ENCODE measurements at places on chromosomes 7 and 10.

DNA sequence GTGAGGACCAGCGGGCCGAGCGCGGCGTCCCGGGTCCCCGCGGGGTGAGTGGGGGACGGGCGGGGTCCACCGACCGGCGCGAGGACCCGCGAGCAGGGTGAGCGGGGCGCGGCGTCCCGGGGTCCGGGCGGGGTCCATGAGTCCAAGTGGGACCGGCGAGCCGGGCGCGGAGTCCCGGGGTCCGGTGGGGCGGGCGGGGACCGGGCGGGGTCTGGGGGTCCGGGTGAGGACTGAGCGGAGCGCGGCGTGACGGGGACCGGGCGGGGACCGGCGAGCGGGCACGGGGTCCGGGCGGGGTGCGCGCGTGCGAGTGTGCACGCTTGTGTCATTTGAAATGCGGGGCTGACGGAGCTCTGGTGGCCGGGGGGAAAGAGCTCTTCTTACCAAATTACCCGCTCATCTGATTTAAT, 765 bp downstream of the CELF2 start:
- no peak for DNase-seq

GRCh38 chr10:78432583-78432982, 398.9 kb downstream of the RPS24 start:
- DNase-seq, result no peak

- no peak for DNase-seq
These were observed 1.3 kb downstream of the HOXA7 start for GRCh38 chr7:27154901-27155815.

DNA sequence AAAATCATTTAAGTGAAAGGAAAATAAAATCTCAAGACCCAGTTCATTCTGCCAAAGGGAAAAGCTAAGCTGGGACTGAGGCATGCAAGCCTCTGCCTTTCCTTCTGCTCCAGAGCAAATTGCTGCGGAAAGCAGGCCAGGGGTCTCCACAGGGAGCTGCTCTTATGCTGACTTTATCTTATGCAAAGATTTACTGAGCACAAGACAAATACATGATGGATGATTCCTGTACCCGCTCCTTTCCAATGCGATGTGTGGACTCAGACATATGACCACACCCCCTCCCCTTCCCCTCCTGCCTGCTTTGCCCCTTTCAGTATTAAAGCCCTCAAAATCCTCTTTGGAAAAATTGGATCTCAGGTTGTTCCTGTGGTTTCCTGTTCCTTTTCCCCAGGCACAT, 74.2 kb upstream of the INSIG1 start:
- DNase-seq, result no peak

GRCh38 chr7:7017707-7018280, 164.6 kb upstream of the C1GALT1 start:
- no peak for DNase-seq

DNA sequence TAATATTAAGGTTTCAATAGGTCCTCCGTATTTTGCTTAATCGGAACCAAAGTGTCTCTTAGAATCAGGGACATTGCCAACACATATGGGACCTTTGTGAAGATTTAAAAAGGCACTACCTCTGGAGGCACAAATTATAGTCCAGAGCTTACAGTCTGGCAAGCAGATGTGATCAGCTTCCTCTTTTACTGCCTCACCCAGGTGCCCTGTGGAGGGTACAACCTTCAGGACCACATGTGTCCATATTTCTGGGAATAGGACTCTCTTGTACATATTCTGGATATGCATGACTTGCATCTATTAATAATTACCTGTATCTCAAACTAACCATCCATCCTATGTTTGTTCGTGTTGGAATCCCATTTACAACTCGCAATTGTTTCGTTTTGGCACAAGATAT, 60.0 kb downstream of the HGF start:
- DNase-seq, result no peak

DNA sequence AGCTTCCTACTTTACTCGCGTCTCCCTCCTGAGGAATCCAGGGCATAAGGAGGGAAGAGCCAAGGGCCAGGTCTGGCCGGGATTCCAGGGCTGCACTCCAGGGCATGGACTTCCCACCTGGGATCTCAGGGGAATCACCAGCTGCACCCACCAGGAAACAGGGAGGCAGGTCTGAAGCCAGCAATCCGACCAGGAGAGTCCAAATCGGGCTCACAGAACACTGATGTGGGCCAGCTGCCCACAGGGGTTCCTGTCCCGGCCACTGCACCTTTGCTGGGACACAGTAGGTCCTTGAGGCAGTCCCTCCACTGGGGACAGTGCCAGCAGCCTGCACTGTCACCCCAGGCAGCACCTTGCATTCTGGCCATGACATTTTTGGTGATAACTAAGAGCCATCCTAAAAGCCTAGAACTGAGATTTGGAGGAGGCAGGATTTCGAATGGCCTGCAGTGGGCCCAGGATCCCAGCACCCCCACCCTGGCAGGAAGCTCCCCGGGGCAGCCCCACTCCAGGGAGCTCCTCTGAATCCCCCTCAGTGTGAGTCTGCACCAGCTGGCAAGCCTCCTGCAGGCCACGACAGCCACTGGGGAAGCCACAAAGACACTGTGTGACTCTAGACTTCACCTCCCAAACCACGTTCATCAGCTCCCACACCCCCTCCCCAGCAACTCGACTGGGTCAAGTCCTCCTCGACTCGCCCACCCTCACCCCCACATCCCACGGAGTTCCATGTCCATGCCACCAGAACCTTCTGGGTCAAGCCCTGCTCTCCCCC, 71.5 kb upstream of the PPP2R2D start:
- DNase-seq, result no peak

GRCh38 chr10:92972066-92972870, 88.3 kb upstream of the CYP26C1 start:
- no peak for DNase-seq

DNA sequence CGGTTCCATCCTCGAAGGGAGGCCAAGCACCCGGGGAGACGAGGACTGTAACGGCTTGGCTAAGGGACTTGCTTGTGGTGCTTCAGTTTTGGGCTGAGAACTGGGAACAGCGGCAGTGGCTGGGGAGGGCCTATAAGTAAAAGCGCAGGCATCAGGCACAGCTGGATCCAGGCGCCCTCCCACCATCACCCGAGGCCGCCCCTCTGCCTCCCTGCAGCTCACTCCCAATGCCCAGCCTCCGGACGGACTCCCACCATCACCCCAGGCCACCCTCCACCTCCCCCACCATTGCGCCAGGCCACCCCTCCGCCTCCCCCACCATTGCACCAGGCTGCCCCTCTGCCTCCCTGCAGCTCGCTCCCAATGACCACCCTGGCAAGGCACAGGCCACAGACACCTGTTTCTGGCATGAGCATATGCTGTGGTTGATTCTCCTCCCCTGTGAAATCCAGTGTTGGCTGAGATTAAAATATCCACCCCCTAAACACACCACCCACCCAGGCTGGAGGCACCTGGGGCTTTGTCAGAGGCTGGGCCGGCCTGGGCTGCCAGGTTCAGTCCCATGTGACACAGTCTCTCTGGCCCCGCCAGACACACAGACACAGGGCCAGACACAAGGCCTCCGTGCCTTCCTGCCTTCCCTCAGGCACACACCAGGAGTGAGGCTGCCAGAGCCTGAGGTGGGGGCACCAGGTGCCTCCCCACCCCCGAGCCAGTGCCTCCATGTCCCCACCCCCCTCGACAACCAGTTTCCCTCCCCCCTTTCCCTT, 16.7 kb downstream of the MICALL2 start:
- DNase-seq, result no peak

DNA sequence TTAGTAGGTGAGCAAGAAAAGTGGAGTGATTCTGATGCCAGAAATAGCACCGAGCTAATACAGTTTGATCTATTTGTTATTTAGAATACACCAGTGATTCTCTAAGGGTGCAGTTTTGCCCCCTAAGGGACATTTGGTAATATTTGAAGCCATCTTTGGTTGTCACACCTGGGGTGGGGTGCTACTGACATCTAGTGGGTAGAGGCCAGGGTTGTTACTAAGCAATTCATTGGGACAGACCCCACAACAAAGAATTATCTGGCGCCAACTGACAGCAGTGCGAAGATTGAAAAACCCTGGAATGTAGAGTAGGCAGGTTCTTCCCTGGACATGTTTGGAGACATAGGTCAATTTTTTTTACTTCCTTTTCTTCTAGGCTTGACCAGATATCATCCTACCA, 14.6 kb downstream of the PALS2 start:
- DNase-seq, result peak; percentile 16

- DNase-seq, result no peak
These were observed 105.8 kb downstream of the SEMA3A start for GRCh38 chr7:84088802-84089201.

GRCh38 chr10:76558996-76559891, 1078.4 kb downstream of the KCNMA1 start:
- DNase-seq, result no peak

DNA sequence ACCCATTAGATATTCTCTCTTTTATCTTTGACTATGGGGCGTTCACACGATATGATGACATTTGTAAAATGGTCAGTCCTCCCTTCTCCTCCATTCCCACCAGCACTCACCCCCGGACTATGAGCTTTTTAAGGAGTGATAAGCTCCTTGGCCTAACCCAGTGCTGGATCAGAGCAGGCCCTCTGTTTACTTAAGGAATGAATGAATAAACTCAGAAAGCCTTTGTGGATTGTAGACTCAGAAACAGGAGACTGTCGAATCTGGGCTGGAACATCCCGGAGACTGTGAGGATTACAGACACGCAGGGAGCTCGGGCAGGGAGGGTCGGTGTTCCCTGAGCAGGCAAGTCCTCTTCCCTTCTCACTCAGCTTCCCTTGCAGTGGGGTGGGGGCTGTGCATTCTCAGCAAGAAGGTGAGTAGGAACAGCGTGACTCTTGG, 6.8 kb upstream of the ZCCHC24 start:
- DNase-seq, result no peak

DNA sequence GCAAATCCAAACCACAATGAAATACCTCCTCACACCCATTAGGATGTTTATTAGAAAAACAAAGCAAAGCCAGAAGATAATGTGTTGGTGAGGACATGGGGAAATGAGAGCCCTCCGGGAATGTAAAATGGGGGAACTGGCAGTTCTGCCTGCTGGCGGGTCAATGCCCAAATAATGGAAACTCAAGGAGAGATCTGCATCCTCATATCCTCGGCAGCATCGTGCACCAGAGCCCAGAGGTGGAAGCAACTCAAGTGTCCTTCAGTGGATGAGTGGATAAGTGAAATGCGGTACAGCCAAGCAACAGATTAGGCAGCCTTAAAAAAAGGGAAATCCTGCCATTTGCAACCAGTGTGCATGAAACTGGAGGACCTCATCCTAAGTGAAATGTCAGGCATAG, 325.2 kb downstream of the WDR37 start:
- no peak for DNase-seq

GRCh38 chr7:17234030-17234397, 64.4 kb upstream of the AHR start:
- peak; percentile 23 for DNase-seq

DNA sequence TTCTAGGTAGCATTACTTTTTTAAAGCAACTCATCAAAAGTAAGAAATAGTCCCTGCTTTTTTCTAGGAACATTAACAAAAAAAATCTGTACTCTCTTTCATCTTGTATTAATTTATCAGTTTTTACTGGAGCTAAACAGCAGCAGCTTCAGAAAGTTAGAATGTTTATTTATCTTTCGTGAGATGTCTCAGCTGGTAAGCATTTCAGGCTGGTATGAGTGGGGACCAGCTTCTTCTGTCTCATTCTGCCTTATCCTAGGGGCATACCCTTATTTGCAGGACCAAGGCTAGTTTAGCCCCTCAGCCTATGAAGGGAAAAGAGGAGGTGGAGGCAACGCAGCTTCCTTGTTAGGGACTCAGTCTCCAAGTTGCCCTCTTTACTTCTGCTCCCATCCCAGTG, 35.1 kb downstream of the LANCL2 start:
- DNase-seq, result no peak

DNA sequence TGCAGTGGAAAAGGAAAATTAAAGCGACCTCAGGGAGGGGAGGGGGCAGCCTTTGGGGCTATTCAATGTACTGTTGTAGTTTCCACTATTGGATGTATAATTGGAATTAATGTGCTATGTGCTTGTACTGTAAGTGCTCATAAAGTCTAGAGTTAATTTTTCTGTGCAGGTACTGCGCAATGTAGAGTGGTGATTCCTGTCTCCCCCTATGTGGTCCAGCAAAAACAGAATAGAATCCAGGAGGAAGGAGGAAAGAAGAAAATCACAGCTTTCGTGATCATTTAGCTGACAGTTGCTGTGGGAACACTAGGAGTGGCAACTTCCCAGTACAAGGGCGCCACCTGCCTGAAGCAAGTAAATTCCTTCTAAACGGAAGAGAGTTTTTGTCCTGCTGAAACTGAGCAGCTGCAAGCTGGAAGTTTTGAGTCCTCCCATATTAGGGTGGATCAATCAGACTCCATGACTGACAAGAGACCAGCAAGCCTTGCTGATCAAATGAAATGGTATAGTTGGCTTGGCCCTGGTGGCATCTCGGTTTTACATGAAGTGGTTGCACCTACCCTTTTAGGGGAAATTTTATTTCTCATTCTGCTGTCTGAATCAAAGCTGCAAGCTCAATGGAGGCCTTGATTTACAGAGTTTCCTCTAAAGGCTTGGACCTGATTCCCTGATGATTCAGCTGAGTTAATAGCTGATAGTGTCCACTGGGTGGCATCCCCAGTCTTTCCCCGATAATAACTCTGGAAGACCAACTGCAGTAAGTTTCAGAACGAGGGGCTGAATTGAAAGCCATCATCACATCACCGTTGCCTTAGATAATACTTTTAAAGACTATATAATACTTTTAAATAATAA, 299.8 kb downstream of the HGF start:
- no peak for DNase-seq

DNA sequence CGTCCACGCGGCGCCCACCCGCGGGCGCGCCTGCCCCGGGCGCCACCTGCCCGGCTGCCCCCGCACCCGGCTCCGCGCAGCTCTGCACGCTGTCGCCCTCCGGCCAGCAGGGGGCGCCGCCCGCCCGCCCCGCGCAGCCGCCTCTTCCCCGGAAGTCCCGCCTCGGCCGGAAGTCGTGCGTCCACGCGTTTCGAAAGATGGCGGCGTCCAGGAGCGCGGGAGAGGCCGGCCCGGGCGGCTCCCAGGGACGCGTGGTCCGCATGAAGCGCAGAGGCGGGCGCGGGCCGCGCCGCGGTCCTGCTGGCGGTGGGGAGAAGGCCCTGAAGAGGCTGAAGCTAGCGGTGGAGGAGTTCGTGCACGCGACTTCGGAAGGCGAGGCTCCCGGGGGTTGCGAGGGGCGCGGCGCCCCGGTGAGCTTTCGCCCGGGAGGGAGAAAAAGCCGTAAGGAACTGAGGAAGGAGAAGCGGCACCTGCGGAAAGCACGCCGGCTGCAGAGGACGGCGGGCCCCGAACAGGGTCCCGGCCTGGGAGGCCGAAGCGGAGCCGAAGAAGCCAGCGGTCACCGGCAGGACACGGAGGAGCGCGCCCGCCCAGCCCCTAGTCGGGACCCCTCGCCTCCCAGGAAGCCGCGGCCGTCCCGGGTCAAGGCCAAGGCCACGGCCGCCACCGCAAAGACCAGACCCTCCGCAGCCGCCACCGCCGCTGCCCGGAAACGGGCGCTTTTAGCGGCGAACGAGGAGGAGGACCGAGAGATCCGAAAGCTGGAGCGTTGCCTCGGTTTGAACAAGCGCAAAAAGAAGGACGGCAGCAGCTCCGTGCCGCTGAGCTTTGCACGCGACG, at the start of gene NOM1:
NOM1 (plus strand) TSS at position 172 of the 840 bp plus-strand sequence; CDS start at position 198, 26 bp downstream.
- peak; percentile 83 for DNase-seq

Measured in stimulated activated CD8-positive, alpha-beta memory T cell treated with anti-CD3 and anti-CD28 coated beads, Interleukin-4, amount 100 ng/mL, for 1 hour (primary cell).